Brain microvascular endothelial cell (primary cell): ENCODE measurements at places on chromosomes 4 and X.
A peak's percentile ranks its signal among the peaks of the same experiment; 100 is the strongest.

GRCh38 chrX:9414416-9414815 is 50.4 kb upstream of the TBL1X start:
- no peak for DNase-seq

- no peak for DNase-seq
Observed at GRCh38 chrX:47771473-47771872, 65.2 kb upstream of the ZNF81 start.

DNA sequence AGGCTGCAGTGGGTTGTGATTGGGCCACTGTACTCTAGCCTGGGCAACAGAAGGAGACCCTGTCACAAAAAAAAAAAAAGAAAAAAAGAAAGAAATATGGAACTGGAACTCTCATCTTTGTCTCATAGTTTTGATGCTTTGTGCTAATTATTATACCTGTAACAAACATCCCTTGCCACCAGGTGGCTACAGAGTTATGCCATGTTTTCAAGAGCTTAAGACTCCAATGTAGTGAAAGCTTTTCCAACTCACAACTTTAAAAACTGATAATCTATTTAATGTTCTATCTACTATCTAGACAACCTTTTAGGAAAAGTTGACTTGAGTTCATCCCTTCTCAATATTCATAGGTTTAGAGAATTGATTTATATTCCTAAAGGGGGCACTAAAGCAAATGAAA is 42.4 kb downstream of the HTR2C start:
- DNase-seq: no peak

DNA sequence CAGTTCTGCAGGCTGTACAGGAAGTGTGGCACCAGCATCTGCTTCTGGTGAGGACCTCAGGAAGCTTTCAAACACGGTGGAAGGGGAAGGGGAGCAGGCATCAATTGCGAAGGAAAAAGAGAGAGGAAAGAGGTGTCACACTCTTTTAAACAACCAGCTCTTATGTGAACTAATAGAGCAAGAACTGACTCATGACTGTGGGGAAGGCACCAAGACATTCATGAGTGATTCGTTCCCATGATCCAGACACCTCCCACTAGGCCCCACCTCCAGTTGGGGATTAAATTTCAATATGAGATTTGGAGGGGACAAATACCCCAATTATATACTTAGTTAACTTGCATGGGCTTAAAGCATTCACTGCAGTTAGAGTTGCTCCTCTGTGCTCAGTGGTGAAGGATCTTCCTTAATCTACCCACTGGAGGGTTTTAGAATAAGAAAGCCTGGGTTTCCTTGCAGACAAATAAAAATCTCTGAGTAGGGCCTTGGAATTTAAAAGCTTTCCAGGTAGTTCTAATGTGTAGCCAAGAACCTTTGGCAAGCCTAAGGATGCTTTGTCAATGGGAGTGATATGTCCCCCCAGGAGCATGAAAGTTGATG is 60.0 kb downstream of the SYNPO2 start:
- no peak for DNase-seq

- DNase-seq: no peak
Observed at GRCh38 chr4:63296773-63297172, 1112.5 kb downstream of the TECRL start.

DNA sequence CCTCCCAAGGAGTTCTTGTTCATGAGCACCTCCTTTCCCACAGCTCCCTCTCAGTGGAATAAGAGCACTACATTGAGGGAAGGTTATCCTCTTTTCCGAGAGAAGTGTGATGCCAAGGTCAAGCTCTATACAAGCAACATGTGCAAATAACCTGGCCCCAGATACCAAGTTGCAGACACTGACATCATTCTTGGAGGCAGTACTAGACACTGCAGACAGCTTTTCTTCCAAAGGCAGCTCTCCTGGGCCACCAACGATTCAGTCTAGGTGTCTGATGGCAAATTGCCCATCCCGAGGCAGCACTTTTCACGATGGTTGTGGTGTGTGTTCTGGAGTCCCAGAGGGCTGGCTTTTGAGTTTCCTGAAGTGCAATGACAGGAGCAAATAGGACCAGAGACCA is 384.9 kb downstream of the TLL1 start:
- no peak for DNase-seq

- DNase-seq: peak; percentile 30
Observed at GRCh38 chrX:107684956-107685385, 56.7 kb downstream of the PRPS1 start.

- no peak for DNase-seq
Observed at GRCh38 chr4:118585015-118585414, 100.2 kb upstream of the METTL14 start.
